Activated T-helper 2 cell treated with anti-CD3 and anti-CD28 coated beads, Interferon-gamma antibody, Interleukin-2, Interleukin-4, amounts not matched to agents 10 μg/mL and 5 μg/mL and 100 μg/mL, durations not matched to agents 14 hours and 24 hours and 36 hours (primary cell): ENCODE measurements at places on chromosomes 7 and 10.

DNA sequence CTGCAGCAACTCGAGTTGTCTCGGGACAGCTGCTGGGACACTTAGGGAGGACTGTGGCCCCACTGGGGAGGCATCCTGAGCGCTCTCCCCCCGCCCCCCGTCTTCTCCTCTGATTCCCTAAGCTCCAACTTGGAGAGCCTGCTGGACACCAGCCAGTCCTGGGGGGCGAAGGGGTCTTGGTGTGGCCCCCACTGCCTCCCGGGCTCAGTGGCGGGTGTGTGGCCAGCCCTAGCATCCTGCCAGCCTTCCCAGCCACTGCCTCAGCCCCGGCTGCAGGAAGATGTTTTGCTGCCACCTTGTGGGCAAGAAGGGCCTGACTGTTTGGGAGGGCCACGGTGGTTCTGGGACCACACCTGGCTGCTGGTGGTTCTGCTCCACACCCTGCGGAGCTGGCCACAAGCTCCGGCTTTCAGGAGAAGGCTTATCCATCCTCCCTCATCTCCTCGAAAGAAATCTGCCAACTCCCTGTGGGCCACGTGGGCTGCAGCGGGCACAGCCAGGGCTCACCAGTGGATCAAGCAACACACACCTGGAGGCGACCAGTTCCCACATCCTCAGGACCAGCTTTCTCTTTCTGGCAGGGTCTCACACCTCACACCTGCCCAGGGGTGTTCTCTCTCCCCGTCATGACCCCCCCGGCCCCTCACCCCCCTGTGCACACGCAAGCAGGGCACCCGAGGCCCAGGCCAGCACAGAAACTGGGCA, 24.8 kb downstream of the AGAP3 start:
- DNase-seq: peak; percentile 55

GRCh38 chr7:84847038-84847437, 339.8 kb downstream of the SEMA3D start:
- no peak for DNase-seq

GRCh38 chr10:124676416-124677062, 67.6 kb downstream of the FAM53B start:
- no peak for DNase-seq

- no peak for DNase-seq
These were observed 119.1 kb upstream of the JCAD start for GRCh38 chr10:30178356-30178964.

GRCh38 chr10:56091872-56092271, 269.2 kb downstream of the ZWINT start:
- no peak for DNase-seq

- no peak for DNase-seq
These were observed 1.1 kb upstream of the CDH23 start for GRCh38 chr10:71395621-71396020.

GRCh38 chr10:93034426-93034825, 26.2 kb upstream of the CYP26C1 start:
- no peak for DNase-seq

- no peak for DNase-seq
These were observed 345.7 kb downstream of the GLRX3 start for GRCh38 chr10:130481936-130482335.

DNA sequence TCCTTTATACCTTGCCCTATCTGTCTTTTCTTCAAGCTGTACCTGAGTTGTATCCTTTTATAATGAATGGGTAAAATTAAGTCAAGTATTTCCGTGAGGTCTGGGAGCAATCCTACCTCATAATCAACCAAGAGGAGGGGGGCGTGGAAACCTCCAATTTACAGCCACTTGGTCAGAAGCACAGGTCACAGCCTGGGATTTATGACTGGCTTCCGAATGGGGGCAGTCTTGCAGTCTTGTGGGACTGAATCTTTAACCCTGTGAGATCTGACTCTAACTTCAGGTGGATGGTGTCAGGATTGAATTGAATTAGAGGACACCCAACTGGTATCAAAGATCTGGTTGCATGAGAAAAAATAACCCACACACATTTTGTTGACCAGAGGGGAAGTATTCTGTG, 23.5 kb upstream of the KCNMA1 start:
- no peak for DNase-seq

GRCh38 chr7:10723832-10724231, 249.8 kb upstream of the PHF14 start:
- DNase-seq: no peak
